ENCODE measurements at places on chromosomes 2 and 18.
A peak's percentile ranks its signal among the peaks of the same experiment; 100 is the strongest.

DNA sequence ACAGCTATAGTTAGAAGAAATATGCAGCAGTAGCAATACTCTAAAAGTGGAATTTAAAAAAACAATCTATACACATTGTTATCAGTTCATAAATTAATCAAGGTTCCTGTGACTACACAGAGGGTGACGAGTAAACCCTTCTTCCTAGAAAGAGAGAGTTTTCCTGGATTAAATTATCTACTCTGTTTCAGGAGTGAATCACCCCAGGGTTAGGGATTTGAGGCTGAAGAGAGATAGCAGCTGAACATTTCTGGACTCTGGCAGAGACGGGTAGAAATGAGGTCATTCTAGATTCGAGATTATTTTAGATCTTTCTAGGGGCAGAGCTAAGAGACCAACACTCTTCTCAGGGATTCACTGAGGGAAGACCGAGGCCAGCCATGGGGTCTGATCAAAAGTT lies 38.8 kb upstream of the PMAIP1 start:
- peak; percentile 76 for DNase-seq

- DNase-seq, result no peak
Measured at GRCh38 chr2:10495311-10495987, 47.3 kb upstream of the ODC1 start.

DNA sequence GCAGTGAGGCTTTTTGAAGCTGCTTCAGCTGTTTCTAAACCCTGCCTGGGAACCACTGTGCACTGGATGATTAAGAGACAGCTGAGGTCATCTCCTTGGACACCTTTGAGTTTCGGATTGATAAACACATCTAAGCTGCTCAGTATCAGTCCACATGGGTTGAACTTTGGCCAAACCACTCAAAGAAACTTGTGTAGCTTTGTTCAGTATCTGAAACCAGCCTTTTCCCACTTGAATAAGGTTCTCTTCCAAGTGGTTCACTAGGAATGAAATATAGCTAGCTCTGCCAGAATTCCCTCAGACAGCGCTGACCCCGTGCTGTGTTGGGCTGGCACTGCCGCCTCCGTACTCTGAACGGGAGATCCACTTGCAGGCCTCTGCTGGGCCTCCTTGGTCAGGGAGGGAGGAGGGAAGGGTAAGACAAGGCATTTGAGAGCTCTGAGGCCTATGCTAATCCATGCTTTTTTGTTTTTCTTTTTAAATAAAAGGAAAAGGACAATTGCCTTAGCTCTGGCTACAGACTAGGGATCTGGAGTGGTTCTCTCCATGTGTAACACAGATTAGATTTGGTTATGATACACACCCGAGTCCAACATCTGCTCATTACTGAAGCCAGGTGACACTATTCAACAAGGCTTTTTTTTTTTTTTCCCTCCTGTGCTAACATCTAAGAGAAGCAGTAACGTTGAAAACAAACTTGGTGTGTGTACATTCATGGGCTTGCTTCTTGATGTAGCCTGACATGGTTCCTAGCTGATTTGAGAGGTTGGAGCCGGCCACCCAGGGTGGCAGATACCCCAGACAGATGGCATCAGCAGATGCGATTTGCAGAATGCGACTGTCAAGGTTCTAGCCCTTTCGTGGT lies 67.7 kb downstream of the NCK2 start:
- peak; percentile 37 for DNase-seq

- peak; percentile 73 for DNase-seq
Measured at GRCh38 chr18:28559511-28559910, 382.6 kb upstream of the CDH2 start.

- no peak for DNase-seq
Measured at GRCh38 chr2:76391678-76392077, 681.0 kb upstream of the GCFC2 start.

- peak; percentile 53 for DNase-seq
Measured at GRCh38 chr2:180359522-180360282, 352.6 kb upstream of the CWC22 start.

DNA sequence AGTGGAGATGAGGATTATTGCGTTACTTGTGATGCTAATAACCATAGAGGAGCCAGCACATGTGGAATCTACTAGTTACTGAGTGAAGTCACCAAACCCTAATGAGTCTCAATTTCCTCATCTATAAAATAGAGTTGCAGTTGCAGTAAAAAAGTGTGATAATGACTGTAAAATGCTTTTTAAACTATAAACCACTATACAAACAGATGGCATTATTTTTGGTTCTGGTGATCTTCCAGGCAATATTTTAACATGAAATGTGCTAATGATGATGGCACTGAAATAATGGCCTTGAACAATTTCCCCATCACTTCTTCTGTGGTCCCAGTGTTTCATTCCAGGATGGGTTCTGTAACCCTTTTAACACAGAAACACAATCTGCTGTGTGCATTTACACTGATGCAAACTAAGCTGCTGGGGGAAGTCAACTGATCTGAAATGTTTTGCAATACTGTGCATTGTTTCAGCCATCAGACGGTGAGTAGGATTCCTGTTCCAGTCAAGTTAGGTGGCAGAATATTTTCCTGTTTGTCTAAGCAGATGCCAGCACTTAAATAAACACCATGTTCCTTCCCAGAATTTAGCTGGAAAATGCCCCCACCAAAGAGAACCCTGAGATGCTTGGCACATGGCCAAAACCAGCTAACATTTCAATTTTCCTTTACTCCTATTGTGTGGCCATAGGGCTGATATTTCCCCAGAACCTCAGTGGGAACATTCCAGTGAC lies 52.6 kb downstream of the TACR1 start:
- peak; percentile 17 for DNase-seq

GRCh38 chr2:128520791-128521190 lies 202.1 kb upstream of the HS6ST1 start:
- no peak for DNase-seq

DNA sequence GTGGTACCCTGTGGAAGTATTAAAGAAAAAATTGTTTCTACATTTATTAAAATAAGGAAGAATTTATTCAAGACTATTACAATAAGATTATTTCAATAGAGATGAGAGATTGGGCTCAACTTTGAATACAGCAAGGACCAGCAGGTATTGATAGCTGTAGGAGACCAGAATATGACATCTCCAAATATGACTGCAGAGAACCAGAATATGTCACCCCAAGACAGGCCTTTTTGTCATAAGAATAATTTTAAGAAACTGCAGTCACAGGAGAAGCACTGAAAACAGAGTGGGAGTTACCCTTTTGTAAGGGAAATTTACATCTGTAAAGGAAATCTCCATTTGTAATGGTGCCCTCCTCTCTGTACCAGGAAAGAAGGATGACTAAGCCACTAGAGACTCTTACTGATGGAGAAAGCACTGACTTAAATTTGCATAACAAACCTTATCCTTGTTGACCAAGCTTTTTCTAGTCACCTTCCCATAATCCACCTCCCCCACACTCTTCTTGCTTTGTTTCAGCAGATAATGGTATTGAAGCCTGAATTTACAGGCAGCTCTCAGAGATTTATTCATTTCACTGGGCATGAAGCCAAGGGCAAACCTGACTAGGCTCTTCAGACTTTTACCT lies 145.1 kb upstream of the RMP24 start:
- DNase-seq, result no peak

DNA sequence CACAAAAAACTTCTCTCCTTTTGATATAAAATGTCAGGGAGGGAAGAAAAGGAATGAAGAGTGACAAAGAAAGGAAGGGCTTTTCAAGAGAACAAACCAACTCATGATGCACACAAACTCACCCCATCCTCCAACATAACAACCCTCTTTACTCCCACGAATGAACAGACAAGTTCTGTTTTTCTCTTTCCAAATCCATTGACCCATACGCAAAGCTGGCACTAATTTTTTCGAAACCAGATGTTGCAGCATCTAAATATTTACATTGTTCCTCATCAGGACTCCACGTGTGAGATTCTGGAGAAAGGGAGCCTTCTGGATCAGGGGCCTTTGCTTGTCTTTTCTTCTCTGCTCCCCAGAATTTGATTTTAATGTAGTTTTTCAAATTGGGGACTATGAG lies 143.3 kb upstream of the BCL2L11 start:
- no peak for DNase-seq

- peak; percentile 84 for DNase-seq
Measured at GRCh38 chr2:9752441-9753275, 90.6 kb upstream of the TAF1B start.

DNA sequence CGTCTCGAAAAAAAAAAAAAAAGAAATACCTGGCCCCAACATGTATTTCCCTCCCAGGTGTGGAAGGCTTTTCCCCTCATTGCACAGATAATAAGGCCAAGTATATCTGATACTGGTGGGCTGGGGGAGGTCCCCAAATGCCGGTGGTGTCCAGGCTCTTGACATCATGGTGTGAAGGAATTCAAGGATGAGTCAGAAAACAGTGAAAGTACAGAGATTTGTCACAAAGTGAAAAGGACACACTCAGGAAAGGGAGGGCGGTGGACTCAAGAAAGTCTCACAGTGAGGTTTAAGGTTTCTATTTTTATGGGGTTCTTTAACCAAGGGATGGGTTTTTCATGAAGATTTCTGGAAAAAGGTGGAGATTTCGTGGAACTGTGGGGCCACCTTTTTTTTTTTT lies 37.8 kb upstream of the FZD5 start:
- DNase-seq, result no peak

DNA sequence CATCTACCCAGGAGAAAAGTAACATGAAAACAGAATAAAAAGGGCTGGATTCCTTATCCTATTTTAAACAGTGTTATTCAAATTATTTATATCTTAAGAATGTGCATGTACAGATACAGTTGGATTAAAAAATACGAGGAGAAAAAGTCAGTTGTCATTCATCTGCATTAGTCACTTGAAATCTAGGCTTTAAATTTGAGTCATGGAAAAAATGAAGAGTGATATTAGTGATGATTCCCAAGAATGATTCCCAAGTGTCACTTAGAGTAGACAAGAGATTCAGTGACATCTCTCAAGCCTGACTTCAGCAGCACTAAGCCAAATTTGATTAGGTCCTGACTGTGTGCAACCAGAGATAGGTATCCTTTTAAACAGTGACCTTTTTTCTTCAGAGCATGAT lies 394.2 kb downstream of the IRS1 start:
- DNase-seq, result peak; percentile 41

- peak; percentile 32 for DNase-seq
Measured at GRCh38 chr2:209977386-209978239, 24.8 kb upstream of the RPE start.

- DNase-seq, result no peak
Measured at GRCh38 chr2:167069855-167070254, 181.6 kb downstream of the XIRP2 start.

DNA sequence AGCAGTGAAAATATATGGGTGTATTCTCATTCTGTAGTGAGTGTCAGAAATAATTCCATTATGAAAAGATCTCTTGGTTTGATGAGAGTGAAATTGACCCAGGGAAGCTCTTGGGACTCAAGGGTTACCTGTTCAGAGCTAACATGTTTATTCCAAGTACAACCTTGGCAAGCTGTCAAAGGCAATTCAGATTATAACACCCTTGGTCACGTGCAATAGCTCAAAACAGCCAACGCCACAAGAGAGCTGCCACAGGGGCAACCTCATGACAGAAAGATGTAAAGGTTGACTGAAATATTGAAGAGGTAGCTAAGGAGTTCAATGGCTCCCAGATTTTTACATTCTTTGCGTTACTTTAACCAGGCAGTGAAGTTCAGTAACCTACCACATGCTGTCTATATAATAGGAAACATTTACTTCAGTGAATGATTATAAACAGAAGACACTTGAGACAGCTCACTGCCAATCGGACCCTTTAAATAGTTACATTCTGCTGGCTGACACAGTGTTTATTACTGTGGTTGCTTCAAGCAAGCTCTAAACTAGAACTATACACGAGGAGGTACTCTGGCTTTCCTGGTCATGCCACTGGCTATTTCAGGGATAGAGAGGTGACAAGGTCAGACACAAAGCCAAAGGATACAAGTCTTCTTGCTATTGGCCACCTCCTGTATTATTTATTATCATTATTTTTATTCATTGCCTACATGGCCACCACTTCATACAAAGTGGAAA lies 187.3 kb downstream of the PID1 start:
- DNase-seq, result no peak

- DNase-seq, result peak; percentile 52
Measured at GRCh38 chr2:197675711-197676188, 363 bp upstream of the RFTN2 start.

DNA sequence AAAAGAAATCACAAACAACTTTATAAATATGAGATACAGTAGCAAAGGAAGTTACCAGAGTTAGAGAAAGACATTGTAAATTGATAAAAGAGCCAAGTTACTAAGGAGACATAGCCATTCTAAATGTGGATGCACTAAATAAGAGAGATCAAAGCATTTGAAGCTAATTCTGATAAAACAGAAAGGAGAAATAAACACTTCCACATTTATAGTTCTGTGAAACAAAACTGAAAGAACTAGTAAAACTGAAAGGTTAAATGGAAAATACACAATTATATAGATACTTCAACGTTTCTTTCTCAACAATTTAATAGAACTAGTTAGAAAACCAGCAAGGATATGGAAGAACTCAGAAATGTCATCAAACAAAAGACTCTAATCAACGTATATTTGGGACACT lies 309.0 kb upstream of the CDH2 start:
- DNase-seq, result no peak

GRCh38 chr2:226317970-226318369 lies 481.6 kb downstream of the IRS1 start:
- no peak for DNase-seq

- no peak for DNase-seq
Measured at GRCh38 chr2:38653715-38654527, 12.0 kb upstream of the GALM start.

- no peak for DNase-seq
Measured at GRCh38 chr2:106812383-106812782, 73.6 kb downstream of the ST6GAL2 start.

- DNase-seq, result no peak
Measured at GRCh38 chr2:72716601-72717000, 109.2 kb downstream of the EXOC6B start.

- peak; percentile 89 for DNase-seq
Measured at GRCh38 chr2:217451666-217452065, 551.1 kb downstream of the TNS1 start.

- no peak for DNase-seq
Measured at GRCh38 chr2:217449444-217449843, 553.4 kb downstream of the TNS1 start.

DNA sequence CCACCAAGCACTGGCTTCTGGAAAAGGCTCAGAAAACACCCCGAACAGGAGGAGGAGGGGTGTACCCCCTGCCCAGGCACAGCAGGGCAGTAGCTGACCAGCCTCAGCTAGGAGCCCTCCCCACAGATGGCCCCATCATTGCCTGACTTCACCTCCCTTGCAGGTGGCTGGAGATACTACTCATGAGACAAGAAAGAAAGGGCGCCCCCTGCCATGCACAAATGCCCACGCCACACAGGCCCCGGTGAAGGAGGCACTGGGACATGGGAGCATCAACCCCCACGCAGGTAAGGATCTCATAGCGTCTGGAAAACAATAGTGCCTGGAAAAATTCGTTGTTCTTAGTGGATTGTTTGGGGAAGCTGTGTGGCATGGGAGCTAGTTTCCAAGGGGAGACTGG lies 240.6 kb downstream of the TFCP2L1 start:
- DNase-seq, result no peak

- DNase-seq, result no peak
Measured at GRCh38 chr2:233829193-233830110, 24.9 kb downstream of the HJURP start.

All from LHCN-M2 (cell line).